SK-N-DZ (cell line): ENCODE measurements at places on chromosomes 3 and 15.

DNA sequence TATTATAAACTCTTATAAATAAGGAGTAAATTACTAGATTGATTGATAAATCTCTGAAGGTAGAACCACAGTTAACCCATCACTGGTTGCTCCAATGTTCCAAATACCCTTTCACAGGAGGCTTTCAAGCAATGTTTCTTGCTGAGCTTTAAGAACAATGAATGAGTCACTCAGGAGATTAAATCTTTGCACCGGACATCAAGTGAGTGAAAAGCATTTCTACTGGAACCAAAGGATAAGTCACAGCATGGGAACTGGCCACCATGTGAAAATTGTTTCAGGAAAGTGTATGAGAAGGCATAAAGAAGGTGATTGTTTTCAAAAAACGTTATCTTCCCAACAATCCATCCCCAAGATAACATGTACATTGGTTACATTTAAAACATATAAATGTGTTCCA is 90.6 kb downstream of the CNTN3 start:
- no peak for DNase-seq

DNA sequence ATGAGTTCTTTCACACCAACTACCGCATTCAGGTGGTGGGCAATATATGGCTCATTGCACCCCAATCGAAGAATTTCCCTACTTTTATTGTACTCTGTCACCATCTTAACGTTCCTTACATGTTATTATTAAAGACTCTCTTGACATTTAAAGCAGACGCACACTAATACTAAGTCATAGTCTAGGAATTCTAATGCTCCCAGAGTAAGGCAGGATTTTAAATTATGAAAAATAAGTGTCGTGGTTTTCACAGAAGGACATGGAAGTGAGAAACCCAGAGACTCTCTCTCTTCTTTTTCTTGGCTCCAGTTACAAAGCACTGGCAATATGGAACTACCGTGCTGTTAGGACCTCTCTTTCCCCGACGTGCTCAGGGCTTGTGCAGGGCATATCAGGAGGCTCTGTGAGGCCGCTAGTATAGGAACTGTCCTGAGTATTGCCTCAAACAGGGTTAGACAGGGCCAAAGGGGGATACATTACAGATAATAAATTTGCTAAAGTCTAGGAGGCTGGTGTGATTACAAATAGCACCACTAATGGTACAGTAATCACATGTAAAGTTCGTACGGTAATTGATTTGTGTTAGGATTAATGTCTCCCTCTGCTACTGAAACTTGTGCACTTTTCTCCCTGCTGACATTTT is 590.8 kb downstream of the FOXP1 start:
- DNase-seq, result no peak

DNA sequence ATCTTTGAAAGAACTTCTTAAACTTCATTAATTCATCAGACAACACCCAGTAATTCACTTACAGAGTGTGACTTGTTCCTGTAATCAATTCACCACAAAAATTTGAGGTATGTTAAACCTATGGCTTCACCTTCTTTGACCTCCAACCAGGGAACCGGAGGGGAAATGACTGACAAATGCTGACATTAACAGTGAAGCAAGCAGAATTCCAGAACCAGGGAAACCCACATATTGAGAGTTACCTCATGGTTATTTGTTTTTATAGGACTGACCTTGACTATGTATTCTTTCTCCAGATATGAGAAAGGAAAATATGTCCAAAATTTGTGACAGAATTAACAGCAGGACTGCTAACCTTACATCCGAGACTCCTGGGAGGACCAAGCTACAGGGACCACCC is 2.7 kb downstream of the P3H2 start:
- no peak for DNase-seq

GRCh38 chr3:170233530-170233929 is 11.3 kb downstream of the PRKCI start:
- DNase-seq, result no peak
